Astrocyte (in vitro differentiated cells and primary cell): ENCODE measurements at places on chromosomes 1 and 21.
A peak's percentile ranks its signal among the peaks of the same experiment; 100 is the strongest.

DNA sequence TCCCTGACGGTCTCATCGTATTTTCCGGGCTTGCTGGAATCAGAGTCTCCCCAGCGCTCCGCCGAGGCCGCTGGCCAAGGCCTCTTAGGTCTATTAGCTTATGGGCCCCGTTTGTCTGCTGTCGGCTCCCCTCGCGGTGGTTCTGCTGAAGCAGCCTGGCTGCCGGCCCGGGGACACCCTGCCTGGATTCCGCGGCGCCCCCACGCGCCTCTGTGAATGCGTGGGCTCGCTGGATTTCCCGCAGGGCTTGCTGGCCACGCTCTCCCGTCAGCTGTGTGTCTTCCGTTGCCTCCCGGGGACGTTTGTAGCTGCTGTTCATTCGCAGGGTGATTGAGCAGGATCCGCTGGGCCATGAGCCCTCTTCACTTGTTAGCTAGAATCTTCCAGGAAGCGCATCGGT, 8.4 kb downstream of the LRRC3 start:
- no peak for DNase-seq

- DNase-seq, result no peak
These were observed 48.9 kb upstream of the DIP2A start for GRCh38 chr21:46409641-46410406.

DNA sequence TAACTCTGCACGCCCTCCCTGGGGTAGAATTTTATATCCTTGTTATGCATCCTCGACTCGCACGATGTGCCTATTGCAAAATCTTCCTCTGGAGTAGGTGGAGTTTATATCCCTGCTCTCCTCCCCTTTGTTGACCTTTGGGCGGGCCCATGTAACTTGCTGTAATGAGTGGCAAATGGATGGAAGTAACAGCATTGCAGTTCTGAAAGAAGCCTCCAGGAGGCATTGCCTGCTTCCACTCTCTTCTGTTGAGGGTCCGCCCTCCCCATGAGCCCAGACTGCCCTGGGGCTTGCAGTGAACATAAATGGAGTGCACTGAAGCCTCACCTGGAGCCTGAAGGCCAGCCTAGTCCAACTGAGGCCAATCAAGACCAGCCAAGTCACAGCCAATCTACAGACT, 62.2 kb upstream of the GRIK3 start:
- no peak for DNase-seq

DNA sequence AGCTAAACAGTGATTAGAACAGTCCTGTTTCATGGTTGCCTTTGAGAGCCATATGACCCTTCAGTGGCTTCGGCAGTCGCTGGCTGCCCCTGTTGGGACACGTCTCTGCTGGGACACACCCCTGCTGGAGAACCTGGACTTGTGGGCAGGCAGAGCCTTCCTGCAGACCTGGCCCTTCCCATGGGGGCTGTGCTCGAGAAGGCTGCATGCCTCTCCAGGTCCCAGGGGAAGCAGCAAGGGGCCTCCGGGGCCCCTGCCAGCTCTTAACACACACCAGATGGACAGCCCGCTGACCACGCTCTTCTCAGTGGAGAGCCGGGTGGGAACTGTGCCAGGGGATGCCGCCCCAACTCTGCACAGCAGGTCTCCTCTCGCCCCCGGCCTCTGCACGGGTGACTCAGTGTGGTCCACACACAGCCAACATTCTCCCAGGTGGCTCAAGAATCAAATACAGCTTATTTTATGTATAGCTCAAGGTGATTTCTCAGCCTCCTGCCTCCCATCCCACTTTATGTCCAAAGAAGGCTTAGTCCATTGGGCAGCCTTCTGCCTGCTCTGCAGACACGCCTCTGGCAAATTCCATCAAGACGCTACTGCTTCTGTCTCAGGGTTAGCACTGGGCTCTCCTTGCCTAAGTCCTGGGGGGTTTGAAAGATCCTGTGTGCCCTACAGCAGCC, 450.8 kb downstream of the KIF26B start:
- DNase-seq, result peak; percentile 84

GRCh38 chr1:150150133-150151021, 661 bp downstream of the PLEKHO1 start:
- DNase-seq, result no peak

GRCh38 chr1:214637722-214638458, 34.9 kb downstream of the CENPF start:
- DNase-seq, result peak; percentile 33

DNA sequence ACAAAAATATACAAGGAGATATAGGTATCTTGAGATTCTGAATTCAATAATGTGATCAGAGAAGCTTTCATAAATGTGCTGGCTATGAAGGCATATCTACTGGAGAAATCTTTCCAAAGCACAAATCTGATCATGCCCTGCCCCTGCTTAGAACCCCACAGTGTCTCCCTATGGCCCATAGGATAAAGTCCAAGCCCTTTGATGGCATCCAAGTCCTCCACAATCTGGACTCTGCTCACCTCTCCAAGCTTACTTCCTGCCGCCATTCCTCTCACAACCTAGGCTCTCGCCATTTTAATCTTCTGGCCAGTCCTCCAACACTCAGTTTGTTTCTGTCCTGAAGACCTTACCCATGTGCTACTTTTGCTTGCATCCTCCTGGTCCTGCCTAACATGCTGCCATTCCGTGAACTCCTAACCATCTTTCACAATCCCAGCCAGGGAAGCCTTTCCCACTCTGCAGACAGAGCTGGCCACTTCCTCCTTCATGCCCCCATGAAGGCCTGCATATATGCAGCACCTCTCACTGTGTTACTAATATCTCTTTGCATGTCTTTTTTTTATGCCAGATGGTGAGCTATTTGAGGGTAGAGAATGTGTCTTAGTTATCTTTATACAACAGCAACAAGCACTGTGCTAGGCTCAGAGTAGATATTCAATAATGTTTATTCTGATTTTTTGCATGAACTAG, 5.6 kb upstream of the ATP1A1 start:
- no peak for DNase-seq

GRCh38 chr21:33135925-33136324, 66.0 kb downstream of the OLIG1 start:
- DNase-seq, result no peak

GRCh38 chr21:44820851-44821250, 3.0 kb upstream of the SUMO3 start:
- DNase-seq, result no peak

DNA sequence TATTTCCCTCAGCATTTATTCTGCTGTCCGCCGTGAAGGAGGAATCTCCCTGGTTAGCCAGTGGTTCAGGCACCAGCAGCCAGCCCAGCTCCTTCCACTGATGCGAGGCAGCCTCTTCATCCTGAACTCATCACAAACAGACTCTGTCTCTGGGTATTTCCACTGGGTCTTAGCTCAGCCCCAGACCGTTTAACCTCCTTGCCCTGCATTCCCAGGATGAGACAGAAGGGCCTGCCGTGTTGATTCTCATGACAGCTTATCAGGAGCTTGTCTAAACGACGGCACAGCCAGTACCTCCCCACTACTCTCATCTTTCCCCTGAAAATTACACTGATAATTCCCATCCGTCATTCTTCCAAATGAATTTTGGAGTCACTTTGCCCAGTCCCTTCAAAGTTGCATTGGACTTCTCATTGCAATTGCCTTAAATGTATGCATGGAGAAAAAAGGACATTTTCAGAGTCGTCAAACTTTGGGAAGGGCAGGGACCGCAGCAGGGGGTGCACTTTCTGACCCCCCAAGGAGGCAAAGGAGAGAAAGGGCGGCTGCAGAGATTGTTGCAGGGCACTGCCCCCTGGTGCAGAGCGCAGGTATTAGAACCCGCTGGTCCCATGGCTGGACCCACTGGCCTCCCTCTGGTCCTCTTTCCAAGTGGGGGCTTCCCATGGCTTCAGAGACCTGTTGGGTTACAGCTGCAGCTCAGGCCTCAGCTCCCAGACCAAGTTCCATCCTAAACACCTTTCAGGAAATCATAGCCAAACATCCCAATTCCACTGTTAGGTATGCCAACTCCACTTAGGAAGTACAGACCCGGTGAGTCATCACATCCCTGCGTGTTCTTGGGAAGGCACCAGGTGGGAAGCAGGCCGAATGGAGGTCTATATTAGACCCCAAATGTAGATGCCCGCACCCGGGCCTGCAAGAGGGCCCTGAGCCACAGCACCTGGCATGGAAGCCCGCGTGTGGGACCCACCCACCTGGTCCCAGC, 3.7 kb upstream of the MEGF6 start:
- no peak for DNase-seq
